ENCODE measurements at places on chromosomes 4 and X.

GRCh38 chr4:132275583-132276121, 873.4 kb upstream of the PCDH10 start:
- DNase-seq = no peak

- DNase-seq = peak; percentile 51
Observed at GRCh38 chr4:142817442-142817841, 28.7 kb downstream of the INPP4B start.

- DNase-seq = no peak
Observed at GRCh38 chr4:173367285-173367684, 3.5 kb upstream of the SAP30 start.

DNA sequence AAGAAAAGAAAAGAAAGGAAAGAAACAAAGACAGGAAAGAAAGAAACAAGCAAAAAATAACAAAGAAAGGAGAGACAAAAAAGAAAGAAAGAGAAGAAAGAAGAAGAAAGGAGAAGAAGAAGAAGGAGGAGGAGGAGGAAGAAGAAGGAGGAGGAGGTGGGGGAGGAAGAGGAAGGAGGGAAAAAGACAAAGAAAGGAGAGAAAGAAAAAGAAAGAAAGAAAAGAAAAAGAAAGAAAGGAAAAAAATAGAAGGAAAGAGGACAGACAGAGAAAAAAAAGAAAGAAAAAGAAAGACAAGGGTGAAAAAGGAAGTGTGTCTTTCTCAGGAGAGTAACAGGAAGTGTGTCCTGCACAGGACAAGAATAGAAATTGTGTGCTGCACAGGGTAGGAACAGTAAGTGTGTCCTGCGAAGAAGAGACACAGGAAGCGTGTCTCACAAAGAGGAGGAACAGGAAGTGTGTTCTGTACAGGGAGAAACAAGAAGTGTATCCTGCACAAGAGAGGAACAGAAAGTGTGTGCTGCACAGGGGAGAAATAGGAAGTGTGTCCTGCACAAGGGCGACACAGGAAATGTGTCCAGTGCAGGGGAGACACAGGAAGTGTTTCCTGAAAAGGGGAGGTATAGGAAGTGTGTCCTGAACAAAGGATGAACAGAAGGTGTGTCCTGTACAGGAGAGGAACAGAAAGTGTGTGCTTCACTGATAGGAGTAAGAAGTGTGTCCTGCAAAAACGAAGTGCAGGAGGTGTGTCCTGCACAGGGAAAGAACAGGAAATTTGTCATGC, 101.2 kb downstream of the ARSF start:
- DNase-seq = peak; percentile 29

DNA sequence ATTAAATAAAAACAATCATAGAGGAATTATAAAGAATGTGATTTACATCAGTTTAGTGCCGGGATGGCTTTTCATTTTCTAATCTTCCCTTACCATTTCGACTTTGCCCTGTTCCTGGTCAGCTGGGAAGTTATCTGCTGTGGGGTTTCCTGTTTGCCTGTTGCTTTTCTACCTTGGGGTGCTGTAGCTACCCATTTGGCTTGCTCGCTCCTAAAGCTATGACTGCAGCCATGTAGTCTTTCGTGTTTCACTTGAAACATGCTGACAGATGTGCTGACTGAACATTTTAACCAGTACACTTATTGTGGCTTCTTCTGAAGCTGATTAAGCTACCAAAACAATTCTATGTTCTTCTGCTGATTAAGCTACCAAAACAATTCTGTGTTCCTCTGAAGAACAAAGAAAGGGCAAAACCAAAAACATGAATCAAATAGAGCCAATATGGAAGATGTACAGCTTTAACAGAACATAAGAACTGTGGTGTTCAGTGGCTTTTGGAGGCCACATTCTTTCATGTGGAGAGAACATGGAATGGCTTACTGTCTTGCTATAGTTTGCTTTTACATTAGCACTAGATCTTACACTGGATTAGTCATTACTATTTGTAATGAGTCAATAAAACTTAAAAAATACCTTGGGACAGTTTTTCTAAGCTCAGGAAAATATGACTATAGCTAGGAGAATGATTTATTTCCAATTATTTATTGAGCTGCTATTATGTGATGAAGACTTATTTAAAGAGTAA, 440.4 kb downstream of the SPRY1 start:
- no peak for DNase-seq

DNA sequence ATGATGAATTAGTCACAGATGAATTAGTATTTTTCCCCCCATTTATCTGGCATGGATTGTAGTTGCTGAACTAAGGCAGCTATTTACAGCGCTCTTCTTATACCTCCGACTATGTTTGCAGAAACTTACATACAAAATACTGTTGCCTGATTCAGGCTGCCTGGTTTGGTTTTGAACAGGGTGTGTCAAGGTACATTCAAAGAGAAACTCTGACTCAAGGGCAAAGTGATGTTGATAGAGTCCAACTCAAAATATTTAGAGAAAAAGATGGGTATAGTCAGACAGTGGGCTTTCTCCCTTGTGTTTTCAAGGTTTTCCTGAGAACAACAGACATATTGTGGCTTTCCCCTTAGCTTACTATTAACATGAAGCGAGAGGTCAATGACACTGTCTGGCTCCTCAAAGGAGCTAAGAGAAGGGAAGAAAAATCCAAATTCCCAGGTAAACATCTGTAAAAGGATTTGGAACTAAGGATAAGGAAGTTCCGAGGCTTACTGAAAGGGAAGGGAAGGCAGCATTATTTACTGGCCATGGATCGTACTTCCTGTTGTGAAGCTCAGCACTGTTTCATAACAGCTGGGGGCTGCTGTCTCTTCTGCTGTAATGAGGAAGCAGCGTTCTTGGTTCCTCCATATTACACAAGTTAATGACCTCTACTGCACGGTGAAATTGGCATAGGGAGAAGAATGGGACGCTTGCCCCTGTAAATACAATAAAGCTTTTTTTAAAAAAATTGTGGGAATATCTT, 30.9 kb downstream of the FAM9C start:
- DNase-seq = no peak
